GM23338 (cell line): ENCODE measurements at places on chromosomes 2 and 18. TPM values are rescaled to one million over a fixed set of nuclear protein-coding genes. Genes with fewer than 3 reads are reported as not detected.

- no peak for DNase-seq
These were observed 114.5 kb downstream of the RGPD3 start for GRCh38 chr2:106353676-106354075.

Gene SLC4A1AP
- 19.0 and 24.3 TPM in 2 replicates for total RNA-seq

- peak; percentile 28 for DNase-seq
These were observed 1794.5 kb upstream of the CELF4 start for GRCh38 chr18:39360072-39360471.

DNA sequence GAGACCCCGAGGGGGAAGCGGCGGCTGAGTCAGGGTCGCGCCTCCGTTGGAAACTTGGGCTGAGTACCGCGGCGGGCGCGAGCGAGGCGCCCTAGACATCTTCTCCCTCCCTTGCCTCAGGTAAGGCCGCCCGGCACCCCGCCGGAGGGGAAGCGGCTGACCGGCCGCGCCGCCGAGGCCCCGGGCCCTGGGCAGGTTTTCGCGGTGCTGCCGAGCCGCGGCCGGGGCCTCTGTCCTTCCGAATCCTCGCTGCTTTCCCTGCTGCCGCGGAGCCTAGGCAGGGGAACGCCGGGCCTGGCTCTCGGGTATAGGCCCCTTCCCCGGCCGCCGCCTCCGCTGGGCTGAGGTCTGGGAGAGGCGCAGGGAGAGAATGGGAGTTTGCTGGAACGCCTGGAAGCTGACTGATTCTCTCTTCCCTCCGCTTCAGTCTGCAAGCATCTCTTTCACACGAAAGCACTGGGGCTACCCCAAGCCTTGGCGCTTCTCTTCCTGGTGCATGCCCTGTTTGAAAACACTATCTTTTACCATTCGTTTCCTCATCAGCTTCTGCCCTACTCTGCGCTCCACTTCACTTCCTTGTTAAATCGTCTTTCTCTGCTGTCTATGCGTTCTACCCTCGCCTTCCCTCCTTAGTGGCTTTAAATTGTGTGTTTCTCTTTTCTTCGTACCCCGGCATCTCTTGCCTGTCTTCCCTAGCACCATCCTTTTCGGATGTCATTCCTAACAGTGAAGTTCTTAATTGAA is 652 bp downstream of the PPM1B start:
- peak; percentile 35 for DNase-seq

DNA sequence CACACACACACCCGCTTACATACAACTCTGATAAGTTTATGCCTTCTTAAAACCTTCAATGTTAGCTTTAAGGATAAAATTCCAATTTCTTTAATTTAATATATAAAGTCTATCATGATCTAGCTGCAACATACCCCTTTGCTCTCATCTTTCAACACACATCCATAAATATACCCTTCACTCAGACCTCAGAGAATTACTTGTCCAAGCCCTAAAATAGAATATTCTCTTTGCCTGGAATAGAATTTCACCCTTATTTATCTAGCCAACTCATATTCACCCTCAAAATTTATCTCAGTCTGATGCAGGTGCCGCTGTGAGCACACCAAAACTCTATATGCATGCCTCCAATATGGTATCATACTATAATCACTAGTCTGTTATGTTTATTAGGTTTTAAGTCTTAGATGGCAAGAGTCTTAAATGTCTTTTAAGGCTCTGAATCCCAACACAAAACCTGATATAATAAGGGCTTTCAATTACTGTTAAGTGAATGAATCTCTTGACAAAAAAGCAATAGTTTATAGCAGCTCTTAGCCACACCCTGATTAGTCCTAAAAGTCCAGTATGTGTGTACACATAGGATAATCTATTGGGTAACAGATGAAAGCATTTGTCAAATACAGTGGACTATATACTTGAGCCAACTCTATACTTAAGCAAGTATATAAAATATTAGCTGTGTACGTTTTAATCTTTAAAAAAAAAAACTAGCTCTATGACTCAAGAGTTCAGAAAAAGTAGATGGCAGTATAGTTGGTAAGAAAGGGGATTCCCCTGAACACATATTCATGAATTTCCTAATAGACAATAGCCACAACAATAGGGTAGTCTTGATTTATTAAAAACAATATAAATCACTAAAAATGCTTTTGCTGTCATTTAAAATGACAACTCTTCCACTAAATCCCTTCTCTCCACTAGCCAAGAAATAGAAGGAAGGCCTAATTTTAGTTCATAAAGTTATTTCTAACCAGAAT is 144.5 kb downstream of the EXOC6B start:
- no peak for DNase-seq

DNA sequence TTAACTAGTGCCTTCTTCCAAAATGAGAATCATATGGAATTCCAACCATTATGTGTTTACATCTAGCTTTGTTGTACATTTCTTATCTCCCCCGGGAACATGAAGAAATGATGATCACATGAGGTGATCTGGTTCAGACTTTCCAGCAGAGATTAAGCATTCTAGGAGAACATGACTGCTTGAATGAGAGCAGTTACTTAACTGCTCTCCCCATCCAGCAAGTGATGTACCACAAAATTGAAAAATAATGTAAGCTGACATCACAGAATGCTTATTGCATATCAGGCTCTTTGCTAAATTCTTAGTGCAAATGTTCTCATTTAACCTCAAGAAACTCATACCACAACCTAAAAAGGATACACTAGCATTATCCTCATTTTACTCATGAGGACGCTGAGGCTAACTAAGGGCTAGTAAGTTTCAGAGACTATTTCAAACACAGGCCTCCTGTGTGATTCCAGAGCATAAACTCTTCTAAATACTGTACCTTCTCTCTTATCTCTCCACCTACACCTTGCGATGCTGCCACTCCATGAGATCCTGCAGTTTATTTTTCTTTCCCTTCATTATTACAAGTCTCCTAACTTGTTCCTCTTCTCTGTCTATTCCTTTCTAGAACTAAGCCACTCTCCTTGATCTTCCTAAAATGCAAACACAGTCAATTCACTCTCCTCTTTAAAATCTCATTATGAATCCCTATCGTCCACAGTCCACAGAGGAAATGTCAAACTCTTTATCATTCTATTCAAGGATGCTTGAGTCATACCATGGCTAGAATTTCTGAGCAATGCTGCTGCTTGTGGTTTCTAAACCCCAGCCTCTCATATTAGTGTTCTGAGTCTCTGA is 1224.8 kb upstream of the ZEB2 start:
- DNase-seq: no peak

Gene ATRAID
- 98.3 and 129 TPM in 2 replicates for total RNA-seq

Gene SERPINB10
- total RNA-seq: not detected in 2 replicates

Gene MAP3K19
- total RNA-seq: not detected in 2 replicates

DNA sequence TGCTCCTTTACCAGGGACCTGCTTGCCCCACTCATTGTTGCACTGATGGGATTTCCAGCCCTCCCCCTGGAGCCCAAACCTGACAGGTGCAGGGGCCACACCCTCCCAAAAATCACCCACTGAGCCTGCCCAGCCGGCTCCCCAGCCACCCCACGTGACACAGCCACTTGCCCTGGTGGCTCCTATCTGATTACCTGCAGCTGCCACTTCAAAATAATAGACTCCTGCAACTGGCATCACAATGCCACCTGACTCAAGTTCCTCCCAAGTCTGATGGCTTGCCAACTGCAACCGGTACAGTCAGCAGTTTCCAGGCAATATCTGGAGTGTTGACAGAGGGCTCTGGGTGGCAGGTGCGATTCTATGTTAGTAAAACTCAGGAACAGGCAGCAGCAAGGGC is 66.2 kb downstream of the CRACDL start:
- no peak for DNase-seq

- no peak for DNase-seq
These were observed 10.3 kb upstream of the CD8A start for GRCh38 chr2:86800856-86801567.

DNA sequence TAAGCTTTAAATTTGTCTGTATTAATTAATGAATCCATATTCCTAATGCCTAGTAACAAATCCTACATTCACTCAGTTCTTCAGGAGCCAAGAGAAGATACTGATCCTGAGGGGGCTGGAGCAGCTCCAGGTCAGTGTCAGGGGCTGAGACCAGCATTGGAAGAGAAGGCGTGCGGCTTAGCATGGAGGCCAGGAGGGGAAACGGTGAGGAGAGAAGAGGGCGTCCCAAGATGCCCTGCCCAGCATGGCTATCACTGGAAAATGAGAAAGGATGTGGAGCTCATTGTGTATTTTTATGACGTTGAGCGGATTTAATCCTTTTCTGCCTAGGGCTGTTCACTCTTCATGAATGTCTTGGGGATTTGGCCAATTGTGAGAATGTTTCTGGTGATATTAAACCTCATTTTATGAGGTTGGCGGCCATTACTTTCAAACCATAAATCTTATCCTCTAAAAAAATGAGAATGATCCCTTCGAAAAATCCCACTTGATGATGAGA is 131.7 kb downstream of the KCTD1 start:
- DNase-seq: no peak

GRCh38 chr2:85812094-85812735 is 58.4 kb downstream of the ATOH8 start:
- no peak for DNase-seq

DNA sequence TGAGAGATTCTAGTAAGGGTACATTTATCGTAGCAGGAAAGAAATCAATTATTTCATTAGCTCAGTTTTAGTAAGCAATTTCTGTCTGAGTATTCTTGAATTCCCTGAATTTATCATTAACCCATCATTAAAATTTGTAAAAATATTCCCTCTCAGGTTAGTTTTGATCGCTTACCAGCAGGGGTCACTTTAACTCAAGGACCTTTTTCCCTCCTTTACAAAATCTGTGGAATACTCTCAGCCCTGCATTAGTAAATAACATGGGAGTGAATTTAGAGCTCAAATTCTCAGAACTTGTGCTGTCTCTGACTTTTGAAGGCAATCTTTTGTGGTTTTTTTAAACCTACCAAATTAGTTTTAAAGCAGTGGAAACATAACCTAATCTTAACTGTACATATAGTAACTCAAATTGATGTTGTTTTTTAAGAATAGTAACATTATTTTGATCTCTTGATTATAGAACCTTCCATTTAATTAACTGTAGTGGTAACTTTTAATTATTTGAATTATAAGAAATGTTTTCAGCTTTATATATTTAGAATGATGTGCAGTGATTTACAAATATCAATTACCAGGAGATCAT is 97.2 kb downstream of the AGPS start:
- peak; percentile 68 for DNase-seq

- peak; percentile 87 for DNase-seq
These were observed 213.9 kb downstream of the TFCP2L1 start for GRCh38 chr2:121071034-121071504.

GRCh38 chr18:58858591-58859468 is 5.8 kb upstream of the ZNF532 start:
- no peak for DNase-seq

DNA sequence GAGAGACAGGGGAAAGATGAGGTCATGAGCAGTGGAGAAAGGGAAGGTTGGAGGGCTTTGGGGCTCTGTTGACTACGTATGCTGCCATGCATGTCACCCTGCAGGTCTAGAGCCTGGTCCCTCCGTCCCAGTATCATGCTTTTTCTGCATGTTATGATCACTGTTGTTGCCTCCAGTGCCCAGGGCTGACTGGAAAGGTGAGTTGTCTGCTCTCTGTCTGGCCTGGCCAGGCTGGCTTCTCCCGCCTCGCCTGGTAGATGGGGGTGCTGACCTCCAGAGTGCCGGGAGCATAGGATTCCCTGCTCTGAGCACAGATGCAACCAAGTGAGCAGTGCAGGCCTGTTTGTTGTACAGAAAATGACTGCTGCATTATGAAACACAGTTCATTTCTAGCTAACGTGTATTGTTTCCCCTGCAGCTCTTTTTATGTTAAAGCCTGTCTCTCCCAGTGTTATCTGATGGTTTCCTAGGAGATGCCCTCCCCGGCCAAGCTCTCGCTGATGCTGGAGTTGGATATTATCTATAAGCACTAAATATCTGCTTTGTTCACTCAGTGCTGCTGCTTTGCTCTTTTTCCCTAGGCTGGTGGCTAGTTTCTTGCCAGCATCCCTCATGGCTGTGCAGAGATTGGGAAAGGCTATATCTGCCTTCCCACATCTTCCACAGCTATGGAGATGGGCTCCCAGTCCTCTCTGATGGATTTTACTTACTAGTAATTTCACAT is 158.2 kb downstream of the TDRD15 start:
- no peak for DNase-seq

GRCh38 chr18:34976899-34977837 is 64.0 kb upstream of the MAPRE2 start:
- DNase-seq: peak; percentile 92

Gene TCF7L1
- 42.4 and 47.3 TPM in 2 replicates for total RNA-seq

Gene SLC19A3
- 9.1 and 12.0 TPM in 2 replicates for total RNA-seq
